ENCODE measurements at places on chromosomes 6 and 20.

GRCh38 chr6:169685860-169686259 is 16.0 kb downstream of the WDR27 start:
- DNase-seq = no peak

GRCh38 chr20:4171538-4172116 is 156.3 kb upstream of the RNF24 start:
- DNase-seq = no peak

- DNase-seq = no peak
Observed at GRCh38 chr20:17077030-17077429, 149.8 kb upstream of the PCSK2 start.

DNA sequence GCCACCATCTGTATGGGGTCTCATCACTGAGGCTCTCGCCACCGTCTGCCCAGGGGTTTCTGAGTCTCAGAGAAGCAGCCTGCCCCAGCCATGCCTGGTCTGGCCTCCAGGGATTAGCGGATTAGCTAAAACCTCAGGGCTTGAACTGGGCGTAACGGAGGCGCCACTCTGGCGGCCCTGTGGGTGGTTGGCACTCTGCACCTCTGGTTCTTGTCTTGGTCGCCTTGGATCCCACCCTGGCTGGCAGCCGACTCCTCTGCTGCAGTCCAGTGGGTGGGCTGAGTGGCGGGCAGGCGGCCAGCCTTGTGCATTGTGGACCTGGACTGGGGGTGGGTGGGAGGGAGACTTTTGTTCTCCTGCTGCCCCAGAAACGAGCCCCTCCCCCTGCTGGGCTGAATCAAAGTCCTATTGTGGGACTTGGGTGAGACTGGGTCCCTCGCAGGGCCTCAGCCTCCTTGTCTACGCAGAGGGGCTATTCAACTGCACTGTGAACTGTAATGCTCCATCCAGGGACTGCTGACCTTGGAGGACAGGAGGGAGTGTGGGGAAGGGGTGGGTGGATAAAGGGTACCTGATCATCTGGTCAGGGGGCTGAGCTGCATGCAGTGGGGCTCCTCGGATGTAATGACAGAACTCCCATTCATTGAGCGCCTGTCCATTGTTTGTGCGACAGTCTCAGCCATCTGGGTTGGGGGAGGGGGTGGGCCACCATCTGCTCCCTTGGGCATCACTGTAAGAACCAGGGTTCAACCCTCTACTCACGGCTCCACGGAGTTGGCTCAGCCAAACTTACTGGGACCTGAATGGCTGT is 23.9 kb downstream of the SUN5 start:
- no peak for DNase-seq

- no peak for DNase-seq
Observed at GRCh38 chr6:42347456-42347855, 104.3 kb downstream of the TRERF1 start.

DNA sequence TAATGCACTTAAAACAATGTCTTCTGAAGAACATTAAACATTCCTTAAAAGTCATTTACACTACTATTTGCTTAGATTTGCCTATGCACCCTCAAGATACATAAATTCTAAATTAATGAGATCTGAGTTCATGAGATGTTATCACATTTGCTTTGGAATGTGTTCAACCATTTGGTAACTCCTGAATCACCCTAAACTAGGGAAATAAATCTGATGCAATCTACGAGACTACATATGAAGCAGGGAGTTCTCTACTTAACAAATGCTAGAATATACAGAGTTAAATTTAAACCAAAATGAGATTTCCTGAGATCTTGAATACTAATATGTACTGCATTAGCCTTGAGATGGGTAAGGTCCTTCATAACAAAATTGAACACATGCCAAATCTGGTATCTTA is 170.1 kb downstream of the CLIC5 start:
- no peak for DNase-seq

DNA sequence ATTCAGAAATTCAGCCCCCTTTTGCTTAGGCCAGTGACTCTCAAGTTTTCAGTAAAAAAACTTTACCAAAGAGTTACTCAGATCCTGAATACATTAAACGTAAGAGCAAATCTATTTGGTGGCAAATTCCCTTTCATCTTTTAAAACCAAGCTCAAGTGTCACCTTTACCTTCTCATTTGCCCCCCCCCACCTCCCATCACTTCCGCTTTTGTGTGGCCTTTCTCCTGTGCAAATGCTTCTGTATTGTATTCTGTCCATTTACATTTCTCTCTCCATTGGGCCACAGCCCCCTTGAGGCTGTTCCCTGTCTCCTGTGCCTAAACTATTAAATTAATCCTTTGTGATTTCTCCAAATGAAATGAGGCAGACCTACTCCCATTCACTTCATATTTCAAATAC is 1.9 kb downstream of the NOL7 start:
- no peak for DNase-seq

GRCh38 chr6:20688710-20689500 is 154.6 kb downstream of the CDKAL1 start:
- DNase-seq = no peak

GRCh38 chr6:90256698-90257485 is 39.8 kb downstream of the BACH2 start:
- no peak for DNase-seq

DNA sequence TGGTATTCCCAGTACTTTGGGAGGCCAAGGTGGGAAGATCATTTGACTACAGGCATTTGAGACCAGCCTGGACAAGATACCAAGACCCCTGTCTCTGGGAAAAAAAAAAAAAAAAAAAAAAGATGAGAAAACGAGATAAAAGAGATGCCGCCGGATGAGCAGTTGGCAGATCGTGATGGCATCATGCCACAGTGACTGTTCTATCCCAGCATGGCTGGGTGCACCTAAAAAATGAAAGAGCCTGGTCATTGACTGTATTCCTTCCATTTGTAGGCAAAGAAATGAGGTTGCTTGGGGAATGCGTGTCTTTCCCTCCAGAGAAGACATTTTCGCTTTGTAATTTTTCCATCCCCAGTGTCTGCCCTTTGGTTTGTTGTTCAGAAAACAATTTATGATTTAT is 12.9 kb downstream of the AKAP12 start:
- DNase-seq = no peak

- DNase-seq = no peak
Observed at GRCh38 chr6:90217506-90218127, 79.0 kb downstream of the BACH2 start.

DNA sequence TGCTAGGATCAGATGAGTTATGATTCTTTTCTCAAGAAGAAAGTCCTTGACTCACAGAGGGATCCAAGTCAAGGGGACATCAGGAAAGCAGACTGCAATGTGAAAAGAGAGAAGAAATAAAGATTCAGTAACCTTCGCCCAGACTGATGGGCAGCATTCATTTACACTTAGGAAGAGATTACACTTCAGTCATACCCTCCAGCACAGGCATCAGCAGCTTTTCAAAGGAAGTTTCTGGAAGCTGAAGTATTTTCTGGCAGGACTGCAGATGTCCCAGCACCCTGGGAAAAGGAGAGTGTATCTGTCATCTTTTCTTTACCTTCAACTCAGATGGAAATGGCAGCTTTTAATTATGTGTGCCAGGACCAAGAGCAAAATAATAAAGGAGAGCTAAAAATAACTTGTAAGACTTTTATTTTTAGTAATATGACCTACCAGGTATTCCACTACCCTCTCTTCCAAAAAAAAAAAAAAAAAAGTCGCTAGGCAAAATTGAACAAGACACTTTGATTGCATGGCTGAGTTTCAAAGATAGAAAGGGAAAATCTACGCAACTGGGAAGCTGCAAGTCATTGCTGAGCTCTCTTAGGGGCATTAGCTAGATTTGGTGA is 712.1 kb downstream of the EPM2A start:
- no peak for DNase-seq

DNA sequence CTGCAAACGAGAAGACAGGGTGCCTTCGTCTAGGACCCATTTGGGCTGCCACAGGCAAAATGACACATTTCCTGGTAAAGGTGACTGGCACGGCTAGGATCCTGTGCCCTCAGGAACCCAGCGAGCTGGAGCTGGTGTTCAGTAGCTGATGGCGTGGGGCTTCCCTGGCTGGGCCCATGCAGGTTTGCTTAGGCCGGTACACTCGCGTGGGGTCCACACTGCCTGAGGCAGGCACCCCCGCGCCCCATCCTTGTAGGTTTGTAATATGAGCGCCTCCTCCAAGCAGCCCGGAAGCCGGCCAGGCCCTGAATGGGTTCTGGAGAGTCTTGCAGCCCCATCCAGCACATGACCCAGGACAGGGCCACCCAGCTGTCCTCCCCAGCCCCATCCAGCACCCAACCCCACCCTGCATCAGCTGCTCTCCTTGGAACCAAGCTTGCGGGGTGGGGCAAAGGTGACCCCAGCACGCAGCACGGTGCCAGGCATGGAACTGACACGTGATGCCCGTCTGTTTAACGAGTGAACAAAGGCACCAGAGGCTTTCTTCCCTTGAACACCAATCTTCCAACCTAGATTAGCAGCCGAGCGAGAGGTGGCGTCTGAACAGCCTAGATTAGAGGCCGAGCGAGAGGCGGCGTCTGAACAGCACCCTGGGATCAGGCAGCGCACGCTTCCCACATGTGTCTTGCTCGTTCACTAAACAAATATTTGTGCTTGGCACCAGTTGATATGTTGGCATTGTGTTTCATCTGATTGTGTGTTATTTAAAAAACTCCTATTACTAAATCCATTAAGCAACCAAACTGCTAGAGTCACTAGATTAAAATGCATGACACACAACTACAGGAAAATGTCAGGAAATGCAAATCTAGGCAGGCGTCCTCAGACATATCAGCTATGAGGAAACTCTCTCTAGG is 112.1 kb downstream of the DLL1 start:
- no peak for DNase-seq

DNA sequence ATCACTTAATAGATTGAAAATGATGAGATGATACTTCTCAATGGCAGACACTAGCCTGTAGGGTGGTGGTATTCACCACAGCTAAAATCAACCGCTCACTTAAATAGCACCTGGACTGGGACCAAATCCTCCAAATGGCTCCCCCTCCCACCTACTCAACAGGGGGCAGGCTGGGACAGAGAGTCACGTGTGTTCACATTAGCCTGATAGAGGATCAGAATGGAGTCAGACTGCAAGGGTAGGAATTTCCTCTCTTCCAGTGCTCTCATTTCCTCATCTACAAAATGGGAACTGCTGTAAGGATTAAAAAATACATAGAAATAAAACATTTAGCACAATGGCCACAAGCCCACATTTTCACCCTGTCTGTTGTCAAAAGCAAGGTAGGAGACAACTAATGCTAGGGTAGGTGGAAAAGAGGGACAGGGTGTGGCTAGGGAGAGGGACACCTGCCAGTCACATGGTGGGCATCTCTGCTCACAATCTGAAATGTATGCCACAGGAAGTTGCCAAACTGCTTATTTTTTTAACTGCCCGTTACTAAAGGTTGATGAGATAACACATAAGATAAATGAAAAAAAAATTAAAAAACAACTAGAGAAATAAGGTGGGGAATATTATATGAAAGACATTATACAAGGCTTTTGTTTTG is 55.3 kb downstream of the BACH2 start:
- DNase-seq = no peak

DNA sequence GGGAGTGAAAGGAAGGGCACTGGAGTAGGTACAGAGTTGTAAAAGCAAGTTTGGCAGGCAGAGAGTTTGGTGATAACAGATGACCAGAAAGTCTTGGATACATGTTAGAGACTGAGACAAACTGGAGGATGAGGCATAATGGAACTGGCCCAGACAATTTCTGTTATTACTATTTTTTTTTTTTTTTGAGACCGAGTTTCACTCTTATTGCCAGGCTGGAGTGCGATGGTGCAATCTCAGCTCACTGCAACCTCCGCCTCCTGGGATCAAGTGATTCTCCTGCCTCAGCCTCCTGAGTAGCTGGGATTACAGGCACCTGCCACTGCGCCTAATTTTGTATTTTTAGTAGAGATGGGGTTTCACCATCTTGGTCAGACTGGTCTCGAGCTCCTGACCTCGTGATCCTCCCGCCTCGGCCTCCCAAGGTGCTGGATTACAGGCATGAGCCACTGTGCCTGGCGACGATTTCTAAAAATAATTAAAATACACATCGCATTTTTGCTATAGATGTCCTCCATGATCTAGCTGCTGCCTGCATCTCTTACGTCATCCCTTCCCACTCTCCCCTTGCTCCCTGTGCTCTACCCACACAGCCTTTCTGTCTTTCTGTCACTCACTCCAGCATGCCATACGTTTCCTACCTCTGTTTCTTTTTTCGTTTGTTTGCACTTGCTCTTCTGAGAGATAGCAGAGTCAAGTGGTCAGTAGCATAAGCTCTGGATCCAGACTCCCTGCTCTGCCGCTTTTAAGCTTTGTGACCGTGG is 23.5 kb downstream of the MAPK14 start:
- no peak for DNase-seq
